CD4-positive, alpha-beta memory T cell (primary cell): ENCODE measurements at places on chromosomes 2 and 18. TPM values are rescaled to one million over a fixed set of nuclear protein-coding genes. Genes with fewer than 3 reads are reported as not detected.

DNA sequence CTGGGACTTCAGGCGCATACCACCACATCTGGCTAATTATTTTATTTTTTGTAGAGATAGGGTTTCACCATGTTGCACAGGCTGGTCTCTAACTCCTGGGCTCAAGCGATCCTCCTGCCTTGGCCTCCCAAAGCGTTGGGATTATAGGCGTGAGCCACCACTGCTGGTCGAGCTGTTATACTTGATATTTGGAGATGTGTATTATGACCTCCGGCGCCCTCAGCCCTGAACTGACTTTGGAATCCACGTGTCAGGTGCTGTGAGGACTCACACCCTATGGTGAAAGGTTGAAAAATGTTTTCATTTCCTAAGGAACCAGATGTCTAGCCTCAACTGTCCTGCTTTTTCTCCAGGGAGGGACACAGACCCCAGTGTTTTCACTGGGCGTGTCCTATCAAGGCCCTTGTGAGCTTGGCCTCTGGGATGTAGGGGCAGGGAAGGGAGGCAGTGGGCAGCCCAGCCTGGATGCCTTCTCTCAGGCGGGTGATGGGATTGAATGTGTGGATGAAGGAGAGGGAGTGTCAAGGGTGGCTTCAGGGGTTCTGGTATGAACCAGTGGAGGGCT, 56.4 kb upstream of the HAAO start:
- H3K4me1 ChIP-seq: no peaks in the 10 kb centered on the region
- H3K36me3 ChIP-seq: no peaks in the 10 kb centered on the region
- DNase-seq: no peak
- no peaks in the 10 kb centered on the region for H3K27me3 ChIP-seq
- H3K27ac ChIP-seq: no peak overlapping the region
- H3K4me3 ChIP-seq: no peak overlapping the region

DNA sequence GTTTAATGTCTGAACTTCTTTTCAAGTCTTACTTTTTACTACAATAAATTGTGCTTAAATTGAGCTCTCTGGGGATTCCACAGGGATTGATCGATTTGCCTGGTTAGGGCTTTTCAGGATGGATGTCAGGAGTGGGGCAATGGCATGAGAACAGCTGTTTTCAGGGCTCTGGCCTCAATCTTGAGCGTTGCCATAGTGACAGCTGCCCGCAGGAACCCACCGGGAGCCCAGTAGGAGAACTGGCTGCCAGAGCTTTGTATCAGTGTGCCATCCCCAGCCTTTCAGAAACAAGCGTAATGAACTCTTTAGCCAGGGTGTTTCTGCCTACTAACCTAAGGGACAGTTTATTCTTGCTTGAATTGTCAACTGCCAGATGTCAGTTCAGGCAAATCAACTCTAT, 93.5 kb downstream of the GALNT3 start:
- DNase-seq: no peak
- H3K27ac ChIP-seq: no peak overlapping the region
- H3K4me3 ChIP-seq: no peak overlapping the region
- no peaks in the 10 kb centered on the region for H3K27me3 ChIP-seq

DNA sequence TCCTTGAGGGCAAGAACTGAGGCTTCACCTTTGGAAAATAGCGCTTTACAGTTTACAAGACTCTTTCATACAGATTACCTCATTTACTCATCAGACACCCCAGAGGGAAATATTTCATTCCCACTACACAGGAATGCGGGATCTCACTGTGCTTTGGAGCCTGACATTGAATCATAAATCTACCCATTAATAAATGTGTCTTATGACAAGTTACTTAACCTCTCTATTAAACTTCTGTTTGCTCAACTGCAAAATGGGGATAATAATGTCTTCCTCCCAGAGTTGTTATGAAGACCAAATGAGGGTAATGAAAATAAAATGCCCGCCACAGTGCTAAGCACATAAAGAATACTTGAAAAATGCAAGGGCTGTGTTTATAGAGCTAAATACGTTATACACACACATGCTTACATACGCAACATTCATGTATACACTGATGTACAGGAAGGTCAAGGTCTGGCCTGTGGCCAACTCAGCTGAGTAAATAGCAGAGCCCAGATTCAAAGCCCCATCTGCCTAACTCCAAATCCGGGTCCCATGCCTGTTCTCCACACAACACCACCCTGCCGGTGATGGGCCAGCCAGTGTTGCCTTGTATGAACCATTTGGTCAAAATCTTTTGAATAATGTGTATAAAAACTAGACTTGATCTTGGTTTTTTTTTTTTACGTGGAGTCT, 77.8 kb upstream of the STPG4 start:
- no peak overlapping the region for H3K27ac ChIP-seq
- H3K4me1 ChIP-seq: no peaks in the 10 kb centered on the region
- H3K4me3 ChIP-seq: no peak overlapping the region
- H3K36me3 ChIP-seq: no peaks in the 10 kb centered on the region
- no peaks in the 10 kb centered on the region for H3K27me3 ChIP-seq
- DNase-seq: no peak

DNA sequence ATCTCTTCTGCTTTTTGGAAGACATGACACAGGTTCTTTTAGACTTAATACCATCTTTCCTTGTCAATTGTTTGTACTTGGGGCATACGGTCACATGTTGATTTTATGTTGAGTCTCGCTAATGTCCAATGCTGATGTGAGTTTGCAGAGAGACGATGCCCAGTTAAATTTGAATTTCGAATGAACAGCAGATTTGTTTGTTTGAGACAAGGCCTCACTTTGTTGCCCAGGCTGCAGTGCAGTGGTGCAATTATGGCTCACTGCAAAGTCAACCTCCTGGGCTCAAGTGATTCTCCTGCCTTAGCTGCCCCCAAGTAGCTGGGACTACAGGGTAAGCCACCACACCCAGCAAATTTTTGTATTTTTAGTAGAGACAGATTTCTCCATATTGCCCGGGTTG, 473.5 kb downstream of the RIT2 start:
- no peaks in the 10 kb centered on the region for H3K4me1 ChIP-seq
- DNase-seq: no peak
- no peak overlapping the region for H3K27ac ChIP-seq
- H3K4me3 ChIP-seq: no peak overlapping the region

GRCh38 chr2:49619804-49620203, 465.5 kb upstream of the FSHR start:
- no peak overlapping the region for H3K4me3 ChIP-seq
- H3K4me1 ChIP-seq: no peaks in the 10 kb centered on the region
- H3K27ac ChIP-seq: no peak overlapping the region

DNA sequence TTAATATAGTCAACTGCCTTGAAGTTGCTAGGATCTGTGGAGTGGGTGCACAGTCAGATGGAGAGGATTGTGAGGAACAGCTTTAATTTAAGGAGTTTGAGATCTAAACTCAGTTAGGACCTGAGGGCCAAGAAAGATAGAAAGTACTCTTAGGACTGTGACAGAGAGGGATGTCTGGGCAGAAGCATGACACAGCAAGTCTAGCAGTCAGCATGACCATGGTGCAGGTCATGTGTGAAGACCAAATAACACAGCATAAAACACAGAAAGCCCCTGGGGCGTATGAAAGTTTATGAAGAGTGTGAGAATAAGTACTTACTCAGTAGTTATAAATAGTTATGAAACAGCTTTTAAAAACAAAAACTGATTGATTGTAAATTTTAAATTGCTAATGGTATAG, 107.2 kb downstream of the GALNT1 start:
- DNase-seq: no peak
- H3K27me3 ChIP-seq: no peaks in the 10 kb centered on the region
- H3K27ac ChIP-seq: no peak overlapping the region
- H3K4me3 ChIP-seq: no peak overlapping the region
- H3K4me1 ChIP-seq: no peaks in the 10 kb centered on the region

Gene CD28
- 203 TPM for total RNA-seq

Gene SCYGR4
- total RNA-seq: not detected

Gene LYPD6B
- total RNA-seq: not detected
